ENCODE measurements at places on chromosomes 11 and 22.
A peak's percentile ranks its signal among the peaks of the same experiment; 100 is the strongest.

GRCh38 chr11:84407091-84407490 lies 1120.9 kb upstream of the CCDC90B start:
- DNase-seq = no peak

DNA sequence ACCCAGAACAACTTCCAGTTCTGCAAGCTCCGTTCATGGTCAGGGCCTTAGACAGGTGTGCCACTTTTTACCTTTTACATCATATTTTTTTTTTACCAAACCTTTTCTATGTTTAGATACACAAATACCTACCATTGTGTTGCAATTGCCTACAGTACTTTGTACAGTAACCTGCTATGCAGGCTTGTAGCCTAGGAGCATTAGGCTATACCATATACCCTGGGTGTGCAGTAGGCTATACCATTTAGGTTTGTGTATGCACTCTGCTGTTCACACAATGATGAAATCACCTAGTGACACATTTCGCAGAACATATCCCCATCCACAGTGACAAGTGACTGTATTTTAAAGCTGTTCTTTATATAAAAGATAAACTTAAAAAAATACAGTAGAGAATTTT lies 29.6 kb downstream of the APIP start:
- DNase-seq = no peak

- no peak for DNase-seq
These were observed 12.7 kb upstream of the PAX6 start for GRCh38 chr11:31823644-31824331.

GRCh38 chr11:106828976-106829375 lies 189.3 kb downstream of the GUCY1A2 start:
- no peak for DNase-seq

DNA sequence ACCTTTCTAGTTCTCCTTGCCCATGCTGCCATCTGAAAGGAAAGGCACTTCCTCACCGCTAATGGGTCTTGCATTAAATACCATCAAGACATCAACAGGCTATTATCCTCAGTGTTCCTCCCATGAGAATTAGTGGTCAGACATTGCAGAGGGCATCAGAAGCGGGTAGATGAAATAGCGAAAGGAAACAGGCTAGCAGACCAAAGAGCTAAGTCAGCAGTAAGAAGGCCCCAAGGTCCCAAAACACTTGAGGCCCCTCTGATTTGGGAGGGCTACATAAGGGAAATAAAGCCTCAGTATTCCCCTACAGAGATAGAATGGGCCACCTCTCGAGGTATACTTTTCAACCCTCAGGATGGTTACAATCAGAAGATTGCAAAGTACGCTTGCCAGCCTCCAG lies 12.9 kb downstream of the KCNJ11 start:
- no peak for DNase-seq

GRCh38 chr11:57335343-57336110 lies at the start of gene SSRP1:
SSRP1 (minus strand) TSS chr11:57335892; CDS start chr11:57335121, 771 bp downstream.
- DNase-seq = peak; percentile 66

DNA sequence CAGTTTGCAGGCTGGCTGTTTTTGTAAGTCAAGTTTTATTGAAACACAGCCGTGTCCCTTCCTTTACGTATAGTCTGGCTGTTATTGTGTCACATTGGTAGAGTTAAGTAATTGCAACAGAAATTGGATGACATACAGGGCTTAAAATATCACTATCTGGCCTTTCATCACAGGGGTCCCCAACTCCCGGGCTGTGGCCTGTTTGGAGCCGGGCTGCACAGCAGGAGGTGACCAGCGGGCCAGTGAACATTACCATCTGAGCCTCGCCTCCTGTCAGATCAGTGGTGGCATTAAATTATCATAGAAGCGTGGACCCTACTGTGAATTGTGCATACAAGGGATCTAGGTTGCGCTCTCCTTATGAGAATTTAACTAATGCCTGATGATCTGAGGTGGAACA lies 31.7 kb downstream of the EXT2 start:
- DNase-seq = no peak

GRCh38 chr11:121179306-121179705 lies 78.3 kb downstream of the TECTA start:
- DNase-seq = no peak

DNA sequence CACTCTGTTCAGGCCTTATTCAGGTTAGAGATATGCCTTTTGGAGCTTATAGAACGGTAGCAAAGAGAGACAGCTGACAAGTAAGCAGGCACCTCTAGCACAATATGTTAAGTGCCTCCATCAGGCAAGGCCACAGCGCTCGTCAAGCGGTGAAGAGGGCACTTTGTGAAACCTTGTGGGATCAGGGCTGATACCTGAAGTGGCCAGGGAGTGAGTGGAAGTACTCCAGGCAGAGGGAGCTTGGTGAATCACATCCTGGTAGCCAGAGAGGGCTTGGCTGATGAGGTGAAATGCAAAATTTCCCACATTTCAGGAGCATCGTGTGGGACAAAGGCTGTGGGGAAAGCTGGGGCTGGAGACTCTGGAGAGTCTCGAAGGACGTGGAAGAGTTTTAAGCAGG lies 87.4 kb downstream of the PKNOX2 start:
- DNase-seq = no peak

- DNase-seq = no peak
These were observed 20.6 kb upstream of the FDX1 start for GRCh38 chr11:110409174-110409573.

GRCh38 chr11:70733327-70734325 lies 335.3 kb downstream of the CTTN start:
- DNase-seq = no peak

DNA sequence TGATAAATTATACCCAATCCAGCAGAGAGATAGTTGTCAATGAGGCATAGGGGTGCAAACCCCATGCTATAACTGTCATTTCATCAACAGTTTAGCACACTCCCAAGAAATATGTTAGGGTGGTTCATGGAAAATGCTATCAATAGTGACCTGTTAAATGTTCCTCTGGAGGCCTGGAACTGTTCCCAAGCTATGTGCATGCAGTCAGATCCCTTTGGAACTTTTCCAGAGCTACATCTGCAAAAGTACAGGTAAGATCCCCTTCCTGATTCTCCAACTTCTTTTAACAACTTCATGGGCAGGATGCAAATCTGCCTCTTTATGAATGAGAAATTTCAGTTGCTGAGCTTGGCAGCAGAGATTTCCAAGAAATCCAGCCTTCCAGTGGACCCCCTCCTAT lies 27.2 kb downstream of the ABTB2 start:
- DNase-seq = no peak

DNA sequence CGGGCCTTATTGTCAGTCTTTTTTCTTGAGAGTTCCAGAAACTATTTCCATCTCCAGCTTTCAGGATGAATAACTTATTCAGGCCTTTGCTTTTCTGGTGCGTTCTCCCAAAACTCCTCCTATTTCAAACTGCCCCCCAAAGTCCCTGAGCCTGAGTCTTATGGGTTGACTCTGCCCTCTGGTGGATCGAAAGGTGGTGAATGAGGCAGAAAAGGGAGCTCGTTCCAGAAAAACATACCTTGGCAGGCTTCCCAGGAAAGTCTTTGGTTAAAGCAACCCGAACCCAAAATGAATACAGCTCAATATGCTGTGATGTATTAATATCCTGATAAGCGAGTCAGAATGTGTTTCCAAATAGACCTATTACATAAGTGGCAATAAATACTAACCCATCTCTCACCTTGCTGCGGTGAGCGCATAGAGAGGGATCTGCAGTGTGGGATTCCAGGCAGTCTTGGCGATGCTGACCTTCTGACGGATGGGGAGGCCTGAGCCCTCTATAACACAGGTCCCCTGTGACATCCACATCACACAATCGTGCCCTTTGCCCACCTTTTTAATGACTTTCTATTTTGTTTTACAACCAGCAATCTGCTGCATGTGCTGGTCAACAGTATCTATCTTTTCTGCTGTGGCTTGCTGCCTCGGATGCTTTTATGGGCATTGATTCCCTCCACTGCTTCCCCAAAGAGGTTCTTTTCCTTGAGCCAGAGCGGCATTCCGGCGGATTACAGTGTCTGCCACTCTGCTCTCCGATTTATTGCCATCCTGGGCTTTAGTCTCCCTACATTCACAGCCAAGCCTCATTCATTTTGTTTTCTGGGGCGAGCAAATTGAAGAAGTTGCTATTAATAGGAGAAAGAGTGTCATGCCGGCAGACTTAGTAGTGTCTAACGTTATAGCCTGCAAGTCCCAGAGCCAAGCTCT lies 756.8 kb downstream of the NTM start:
- no peak for DNase-seq

GRCh38 chr11:69926376-69927050 lies 107.3 kb upstream of the FGF3 start:
- DNase-seq = no peak

Measured in SHP77 (cell line).